Hematopoietic multipotent progenitor cell treated with erythropoietin and hydrocortisone succinate and interleukin-3 and kit ligand, for 17 days (in vitro differentiated cells): ENCODE measurements at places on chromosomes 5 and 9.

DNA sequence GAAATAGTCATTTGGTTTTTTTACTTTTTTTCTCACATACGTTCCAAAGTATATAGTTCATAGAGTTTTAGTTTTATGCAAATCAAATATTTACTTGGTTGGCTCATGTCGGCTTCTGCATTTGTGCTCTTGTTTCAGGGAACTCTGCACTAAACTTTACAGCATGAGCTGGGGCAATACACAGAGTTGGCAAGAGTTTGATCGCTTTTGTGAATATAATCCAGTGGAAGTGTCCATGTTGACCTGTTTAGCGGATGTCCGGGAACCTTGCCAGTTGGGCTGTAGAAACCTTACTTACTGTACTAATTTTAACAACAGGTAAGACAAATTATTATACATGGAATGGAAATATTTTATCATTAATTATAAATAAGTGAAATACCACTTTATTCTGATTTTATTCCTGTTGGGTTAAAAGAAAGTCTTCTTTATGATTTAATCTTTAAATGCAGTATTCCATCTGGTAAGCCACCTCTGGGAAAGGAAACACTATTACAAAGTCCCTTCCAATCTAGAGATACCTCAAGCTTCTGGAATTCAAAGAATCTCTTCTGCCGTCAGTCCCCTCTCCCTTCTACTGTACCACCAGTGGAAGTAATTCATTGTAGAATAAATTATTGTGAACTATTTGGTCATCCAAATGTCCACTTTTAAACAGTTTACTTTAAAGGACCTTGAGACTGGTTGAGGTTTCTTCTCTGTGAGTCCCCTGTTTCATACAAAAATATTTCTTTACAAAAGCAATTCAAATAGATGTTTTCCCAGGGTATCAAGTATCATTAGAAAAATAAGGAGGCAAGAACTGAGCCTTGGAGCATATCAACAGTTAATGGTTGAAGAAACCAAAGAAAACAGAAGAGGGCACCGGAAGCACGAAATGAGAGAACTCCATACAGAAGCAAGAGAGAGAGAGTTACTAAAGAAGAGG is 45.2 kb upstream of the GLIPR2 start:
- DNase-seq: no peak

GRCh38 chr9:98806394-98807035 is 955 bp upstream of the GALNT12 start:
- no peak for DNase-seq

DNA sequence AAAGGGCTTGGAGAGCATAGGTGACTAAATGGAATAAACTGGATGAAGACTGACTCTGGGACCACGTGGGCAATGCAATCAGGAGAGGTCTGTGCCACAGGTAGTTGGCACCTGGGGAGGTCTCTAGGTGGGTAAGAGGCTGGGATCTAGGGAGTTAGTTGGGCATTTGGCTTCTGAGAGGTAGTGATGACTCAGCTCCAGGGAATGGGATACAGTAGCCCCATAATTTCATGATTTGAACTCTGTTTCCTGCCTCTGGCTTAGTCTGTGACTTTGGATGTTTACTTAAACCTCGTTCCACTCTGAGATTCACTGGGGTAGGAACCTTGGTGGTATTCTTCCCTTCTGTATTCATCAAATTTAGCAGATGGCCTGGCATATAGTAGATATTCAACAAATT is 240.8 kb downstream of the KIF4B start:
- DNase-seq: no peak

- DNase-seq: no peak
Observed at GRCh38 chr5:88502179-88503040, 233.8 kb upstream of the TMEM161B start.

- no peak for DNase-seq
Observed at GRCh38 chr5:143682929-143683386, 129.0 kb upstream of the HMHB1 start.

GRCh38 chr5:168430296-168430695 is 56.0 kb upstream of the RARS1 start:
- DNase-seq: no peak

GRCh38 chr9:136190656-136191055 is 14.3 kb downstream of the LHX3 start:
- peak; percentile 20 for DNase-seq

DNA sequence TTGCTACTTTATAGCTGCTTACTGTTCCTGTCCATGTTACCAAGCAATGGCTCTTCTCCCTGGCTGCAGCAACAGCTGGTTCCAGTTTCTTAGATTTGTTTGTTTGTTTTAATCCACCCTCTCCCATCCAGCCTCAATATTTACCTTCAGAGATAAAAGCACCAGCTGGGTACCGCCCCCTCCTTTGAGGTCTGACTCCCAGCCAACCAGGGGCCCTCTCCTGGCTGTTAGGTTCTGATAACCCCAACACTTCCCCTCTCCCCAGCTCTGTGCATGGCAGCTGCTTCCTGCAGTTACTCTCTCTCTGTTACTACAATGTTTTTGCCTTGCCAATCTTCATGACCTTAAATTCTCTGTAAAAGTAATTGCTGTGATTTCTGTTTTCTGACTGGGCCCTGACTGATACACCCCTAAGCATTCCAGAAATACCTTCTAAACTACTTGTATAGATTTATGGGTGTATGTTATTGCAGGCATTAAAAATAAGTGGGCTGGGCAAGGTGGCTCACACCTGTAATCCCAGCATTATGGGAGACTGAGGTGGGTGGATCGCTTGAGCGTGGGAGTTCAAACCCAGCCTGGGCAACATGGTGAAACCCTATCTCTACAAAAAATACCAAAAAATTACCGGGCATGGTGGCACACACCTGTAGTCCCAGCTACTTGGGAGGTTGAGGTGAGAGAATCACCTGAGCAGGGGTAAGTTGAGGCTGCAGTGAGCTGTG is 2.6 kb upstream of the GCNT1 start:
- DNase-seq: peak; percentile 41

DNA sequence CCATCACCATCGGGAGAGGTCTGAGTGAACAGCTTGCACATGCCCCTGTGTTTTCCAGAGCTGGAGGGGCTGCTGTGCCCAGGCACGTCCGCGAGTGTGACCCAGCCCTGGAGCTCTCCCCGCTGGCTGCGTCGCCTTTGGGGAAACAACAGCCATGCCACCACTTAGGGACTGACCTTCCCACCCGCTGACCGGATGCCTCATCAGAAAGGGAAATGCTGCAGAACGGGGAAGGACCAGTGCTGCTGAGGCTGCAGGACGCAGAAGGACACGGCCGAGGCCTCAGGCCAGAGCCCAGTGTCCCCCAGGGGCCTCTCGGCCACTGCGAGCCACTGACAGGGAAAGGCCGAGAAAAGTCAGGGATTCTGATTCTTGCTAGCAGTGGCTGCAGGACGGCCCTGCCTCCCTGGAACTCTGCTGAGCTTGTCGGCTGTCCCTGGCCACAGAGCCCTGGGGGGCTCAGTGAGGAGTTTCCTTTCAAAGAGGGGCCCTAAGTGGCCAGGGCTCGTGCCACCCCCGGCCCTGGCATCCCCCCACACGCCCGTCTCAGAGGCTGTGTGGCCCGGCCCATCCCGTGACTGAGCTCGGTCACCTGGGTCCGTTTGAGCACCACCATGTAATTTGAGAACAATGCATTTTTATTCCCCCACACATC is 130.8 kb downstream of the ZNF354C start:
- DNase-seq: no peak

DNA sequence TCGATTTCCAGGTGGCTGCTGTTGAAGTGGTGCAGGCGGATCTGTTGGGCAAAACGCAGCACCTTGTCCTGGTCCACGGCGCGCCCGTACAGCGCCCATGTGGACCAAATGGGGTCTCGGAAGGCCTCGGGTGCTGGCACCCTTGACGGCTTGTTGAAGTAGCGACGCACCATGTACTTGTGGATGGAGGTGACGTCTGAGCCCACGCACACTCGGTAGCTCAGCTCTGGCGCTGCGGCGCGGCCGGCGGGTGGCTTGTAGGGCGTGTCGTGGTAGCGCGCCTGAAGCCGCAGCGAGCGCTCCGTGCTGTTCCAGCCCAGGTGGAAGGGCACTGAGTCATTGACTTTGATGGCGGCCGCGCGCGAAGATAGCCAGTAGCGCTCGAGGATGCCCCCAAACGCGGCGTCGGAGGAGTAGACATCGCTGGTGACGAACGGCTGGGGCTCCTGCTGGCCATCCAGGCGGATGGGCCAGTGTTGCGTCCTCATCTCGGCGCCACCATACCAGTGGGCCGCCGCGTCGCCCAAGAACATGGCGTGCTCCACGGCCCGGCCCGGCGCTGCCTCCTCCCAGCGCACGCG is 4.7 kb downstream of the MYORG start:
- DNase-seq: no peak

DNA sequence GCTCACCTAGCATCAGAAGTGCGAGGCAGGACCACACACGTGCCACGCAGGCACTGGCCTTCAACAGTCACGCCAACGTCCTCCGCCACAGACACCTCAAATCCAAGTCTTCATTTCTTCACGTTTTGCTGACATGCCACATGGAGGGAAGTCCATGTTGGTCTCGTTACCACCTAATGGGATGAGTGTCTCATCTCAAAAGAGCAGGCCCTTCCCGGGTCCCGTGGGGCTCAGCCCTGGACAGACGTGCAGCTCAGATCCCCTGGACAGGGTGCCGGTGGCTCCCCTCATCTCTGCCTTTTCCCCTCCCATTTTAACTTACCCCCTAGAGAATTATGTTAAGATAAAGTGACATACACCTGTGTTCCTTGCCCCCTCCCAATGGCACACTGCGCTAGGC is 76.8 kb downstream of the MRPL36 start:
- DNase-seq: no peak
